ENCODE measurements at places on chromosomes 4 and X. TPM values are rescaled to one million over a fixed set of nuclear protein-coding genes. Genes with fewer than 3 reads are reported as not detected.

MUC7 gene
- total RNA-seq, result not detected

SLC6A14 gene
- 0.05 TPM for total RNA-seq

S100P gene
- total RNA-seq, result 2.3 TPM

DCHS2 gene
- total RNA-seq, result 0.08 TPM

FAM9B gene
- 1.1 TPM for total RNA-seq

VCX2 gene
- total RNA-seq, result not detected

ARMCX1 gene
- 0.88 TPM for total RNA-seq

MTNR1A gene
- total RNA-seq, result not detected

RASL11B gene
- 0.60 TPM for total RNA-seq

KLKB1 gene
- total RNA-seq, result 102 TPM

SLC38A5 gene
- total RNA-seq, result 0.30 TPM

TMEM31 gene
- total RNA-seq, result not detected

SCML1 gene
- total RNA-seq, result 8.6 TPM

RPA4 gene
- 0.23 TPM for total RNA-seq

TMEM271 gene
- not detected for total RNA-seq

PGRMC2 gene
- 60.9 TPM for total RNA-seq

PDGFRA gene
- total RNA-seq, result 15.5 TPM

MAGEC2 gene
- not detected for total RNA-seq

SLC10A4 gene
- total RNA-seq, result 0.15 TPM

RTL3 gene
- total RNA-seq, result not detected

SRPK3 gene
- total RNA-seq, result not detected

SH3D19 gene
- 38.7 TPM for total RNA-seq

ERVMER34-1 gene
- total RNA-seq, result not detected

LUZP4 gene
- not detected for total RNA-seq

FSTL5 gene
- 0.68 TPM for total RNA-seq

MGAT4D gene
- total RNA-seq, result not detected

MXRA5 gene
- total RNA-seq, result 0.91 TPM

CXCL10 gene
- 0.15 TPM for total RNA-seq

AMOT gene
- 7.4 TPM for total RNA-seq

TCEAL2 gene
- total RNA-seq, result not detected

COL4A5 gene
- total RNA-seq, result 2.9 TPM

ACE2 gene
- total RNA-seq, result 1.5 TPM

ARHGAP36 gene
- total RNA-seq, result not detected

CTBP1 gene
- total RNA-seq, result 97.0 TPM

HTN3 gene
- total RNA-seq, result not detected

ZNF711 gene
- 0.25 TPM for total RNA-seq

CFI gene
- 426 TPM for total RNA-seq

HAND2 gene
- total RNA-seq, result 8.9 TPM

SEC24D gene
- 59.1 TPM for total RNA-seq

PDGFC gene
- total RNA-seq, result 9.1 TPM

DMRTC1 gene
- total RNA-seq, result not detected

OPRPN gene
- total RNA-seq, result 0.40 TPM

UPF3B gene
- 2.9 TPM for total RNA-seq

FGFBP1 gene
- total RNA-seq, result not detected

GUCY1A1 gene
- 4.9 TPM for total RNA-seq

ASB12 gene
- total RNA-seq, result not detected

SCARB2 gene
- 104 TPM for total RNA-seq

CYP2U1 gene
- 4.0 TPM for total RNA-seq

CNKSR2 gene
- 2.2 TPM for total RNA-seq

All from left lobe of liver (tissue), 2 donors.